ENCODE measurements at places on chromosomes 2 and 18.

GRCh38 chr2:28656937-28657615, 94.6 kb upstream of the PPP1CB start:
- DNase-seq, result no peak

- DNase-seq, result no peak
Measured at GRCh38 chr2:20015482-20016083, 3.1 kb upstream of the MATN3 start.

GRCh38 chr2:206698811-206699210, 19.4 kb downstream of the DYTN start:
- DNase-seq, result no peak

- no peak for DNase-seq
Measured at GRCh38 chr18:59379772-59380522, 20.9 kb upstream of the LMAN1 start.

DNA sequence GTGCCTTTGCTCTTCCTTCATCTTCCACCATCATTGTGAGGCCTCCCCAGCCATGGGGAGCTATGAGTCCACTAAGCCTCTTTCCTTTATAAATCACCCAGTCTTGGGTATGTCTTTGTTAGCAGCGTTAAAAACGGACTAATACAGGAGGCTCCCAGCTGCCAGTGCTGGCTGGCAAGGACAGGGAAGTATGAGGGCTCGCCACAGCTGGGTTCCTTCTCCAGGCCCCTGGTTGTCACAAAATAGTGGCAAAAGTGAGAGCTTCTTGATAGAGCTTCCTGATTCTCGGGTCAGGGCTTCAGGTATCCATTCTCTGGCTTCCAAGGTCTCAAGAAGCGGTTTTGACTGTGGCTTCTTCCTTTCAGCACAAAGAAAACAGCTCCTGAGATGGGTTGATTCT, 85.0 kb downstream of the ZNF516 start:
- DNase-seq, result no peak

DNA sequence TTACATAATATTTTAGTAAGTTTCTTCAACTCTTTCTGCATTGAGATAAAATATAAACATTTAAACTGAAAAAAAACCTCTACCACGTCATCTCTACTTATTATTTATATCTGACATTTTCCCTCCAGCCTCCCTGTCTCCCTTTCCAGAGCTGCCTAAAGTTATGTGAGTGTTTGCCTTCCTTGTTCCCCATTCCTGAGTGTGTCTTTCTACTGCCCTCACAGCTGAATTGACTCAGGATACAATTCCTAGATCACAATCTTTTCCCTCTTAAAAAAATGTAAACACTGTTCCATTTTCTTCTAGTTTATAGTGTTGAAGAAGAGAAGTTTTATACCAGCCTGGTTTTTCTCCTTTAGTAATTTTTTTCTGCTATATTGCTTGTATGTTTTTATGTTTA, 5.3 kb downstream of the TRPM8 start:
- DNase-seq, result no peak

DNA sequence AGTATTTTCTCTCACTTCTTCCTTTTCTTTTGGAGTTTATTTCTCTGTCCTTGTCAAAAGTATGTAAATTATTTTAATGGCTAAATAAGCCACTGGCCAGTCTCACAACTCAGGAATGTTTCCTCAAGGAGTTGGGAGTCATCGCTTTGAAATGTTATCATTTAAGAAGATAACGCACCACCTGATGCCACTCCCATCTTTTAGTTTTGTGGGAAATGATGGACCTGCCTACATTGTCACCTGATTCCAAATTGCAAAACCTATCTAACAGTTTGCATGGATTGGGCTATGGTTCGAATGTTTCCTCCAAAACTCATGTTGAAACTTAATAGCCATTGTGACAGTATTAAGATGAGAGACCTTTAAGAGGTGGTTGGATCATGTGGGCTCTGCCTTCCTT, 32.4 kb upstream of the PPM1B start:
- no peak for DNase-seq

GRCh38 chr2:236841389-236841788, 244.3 kb upstream of the COPS8 start:
- no peak for DNase-seq

GRCh38 chr2:220051716-220052115, 424.3 kb downstream of the SLC4A3 start:
- no peak for DNase-seq

- DNase-seq, result no peak
Measured at GRCh38 chr2:106057206-106057605, 136.9 kb downstream of the UXS1 start.

Measured in bone marrow (tissue), 2 donors.